ENCODE measurements at places on chromosomes 4 and X.

DNA sequence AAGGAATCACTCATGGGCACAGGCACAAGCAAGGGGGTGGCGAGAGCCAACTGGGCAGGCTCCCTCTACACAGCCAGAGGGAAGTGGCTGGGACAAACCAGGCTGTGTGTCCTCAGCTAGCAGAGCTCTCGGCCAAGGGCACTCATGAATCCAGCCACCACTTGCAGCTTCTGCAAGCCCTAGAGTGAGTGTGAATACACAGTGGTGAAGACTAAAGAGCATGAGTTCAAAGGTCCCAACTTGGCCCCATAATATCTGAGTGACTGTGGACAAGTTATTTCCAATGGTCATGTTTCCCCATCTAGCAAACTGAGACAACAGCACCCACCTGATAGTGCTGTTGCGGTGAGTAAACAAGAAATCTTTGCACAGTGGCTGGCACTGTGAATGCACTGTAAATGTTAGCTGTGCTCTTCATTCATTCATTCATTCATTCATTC lies 51.7 kb downstream of the ADGRG2 start:
- DNase-seq: no peak

DNA sequence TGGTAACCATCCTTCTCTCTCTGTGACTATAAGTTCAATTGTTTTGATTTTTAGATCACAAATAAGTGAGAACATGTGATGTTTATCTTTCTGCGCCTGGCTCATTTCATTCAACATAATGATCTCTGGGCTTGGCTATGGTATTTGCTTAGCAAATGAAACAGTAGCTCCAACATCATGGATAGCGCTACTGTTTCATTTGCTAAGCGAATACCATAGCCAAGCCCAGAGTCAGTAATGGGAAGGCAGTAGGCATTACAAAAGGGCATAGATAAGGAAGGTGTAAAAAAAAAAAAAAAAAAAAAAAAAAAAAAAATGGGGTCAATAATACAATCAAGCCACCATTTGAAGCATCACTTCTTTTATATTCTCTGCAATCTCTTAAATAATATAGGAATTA lies 469.0 kb upstream of the ATOH1 start:
- no peak for DNase-seq

- DNase-seq: peak; percentile 1
Observed at GRCh38 chrX:150449313-150449712, 86.2 kb downstream of the MAMLD1 start.

DNA sequence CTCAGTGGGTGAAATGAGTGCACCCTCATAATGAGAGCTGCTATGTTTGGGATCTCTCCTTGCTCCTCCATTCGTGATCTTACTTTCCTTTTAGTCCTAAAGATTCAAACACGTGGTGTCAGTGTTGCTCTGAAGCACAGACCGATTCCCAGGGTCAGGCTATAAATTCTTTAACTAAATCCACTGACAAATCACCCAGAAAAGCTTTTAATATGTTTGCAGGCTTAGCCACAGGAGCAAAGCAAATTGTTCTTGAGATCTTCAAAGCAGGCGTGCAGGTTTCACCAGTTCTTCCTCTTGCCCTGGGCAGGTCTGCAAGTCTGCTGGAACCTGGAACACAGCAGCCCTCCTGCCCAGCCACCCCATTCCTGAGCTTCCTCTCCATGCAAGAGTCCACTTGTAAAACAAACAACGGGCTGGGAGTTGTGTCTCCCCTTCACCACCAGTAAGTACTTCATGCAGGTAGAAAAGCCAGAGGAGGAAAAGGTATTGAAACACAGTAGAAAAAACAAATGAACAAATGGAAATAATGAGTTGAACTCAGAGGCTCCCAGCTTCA lies 70.1 kb upstream of the ENPP6 start:
- DNase-seq: peak; percentile 62

GRCh38 chrX:55452833-55453124 lies 852 bp downstream of the MAGEH1 start:
- peak; percentile 1 for DNase-seq

GRCh38 chr4:67909905-67910584 lies 26.2 kb upstream of the TMPRSS11D start:
- DNase-seq: peak; percentile 32

DNA sequence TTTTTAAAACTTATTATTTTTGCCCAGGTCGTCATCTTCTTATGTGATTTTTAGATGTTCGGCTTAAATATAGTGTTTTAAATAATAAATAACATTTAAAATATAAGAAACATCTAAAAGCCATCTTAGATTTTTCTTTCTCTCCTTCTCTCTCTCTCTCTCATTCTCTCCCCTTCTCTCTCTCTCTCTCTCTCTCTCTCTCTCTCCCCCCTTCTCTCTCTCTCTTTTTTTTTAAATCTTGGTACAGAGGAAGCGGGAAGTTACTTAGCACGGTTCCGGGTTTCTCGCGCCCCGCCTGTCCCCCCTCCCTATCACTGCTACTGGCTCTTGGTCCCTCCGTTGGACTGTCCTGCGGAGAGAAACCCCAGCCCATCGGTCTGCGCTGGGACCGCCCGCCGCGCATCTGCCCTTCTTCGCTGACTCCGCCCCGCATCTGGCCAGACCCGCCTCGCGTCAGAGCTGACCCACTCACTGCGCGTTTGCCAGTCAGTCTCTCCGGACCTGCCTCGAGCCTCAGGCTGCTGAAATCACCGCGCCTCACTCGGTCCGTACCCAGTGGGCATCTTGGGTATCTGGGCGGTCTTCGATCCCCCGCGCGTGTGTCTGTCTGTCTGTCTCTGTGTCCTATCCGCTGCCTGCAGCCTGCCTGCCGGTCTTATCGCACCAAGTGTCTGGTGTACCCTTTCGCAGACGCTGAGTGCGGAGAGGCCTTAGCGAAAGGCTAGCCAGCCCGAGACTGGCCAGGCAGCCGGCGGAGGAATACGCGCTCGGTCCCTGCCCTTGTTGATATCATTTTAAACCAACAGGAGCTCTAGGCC lies at the start of gene PABPC5:
Gene PABPC5, plus strand, starts transcription at position 489 of the 818 bp plus-strand sequence. CDS start 739 bp downstream, outside the sequence.
- no peak for DNase-seq

- no peak for DNase-seq
Observed at GRCh38 chr4:88063634-88064296, 56.3 kb downstream of the PKD2 start.

DNA sequence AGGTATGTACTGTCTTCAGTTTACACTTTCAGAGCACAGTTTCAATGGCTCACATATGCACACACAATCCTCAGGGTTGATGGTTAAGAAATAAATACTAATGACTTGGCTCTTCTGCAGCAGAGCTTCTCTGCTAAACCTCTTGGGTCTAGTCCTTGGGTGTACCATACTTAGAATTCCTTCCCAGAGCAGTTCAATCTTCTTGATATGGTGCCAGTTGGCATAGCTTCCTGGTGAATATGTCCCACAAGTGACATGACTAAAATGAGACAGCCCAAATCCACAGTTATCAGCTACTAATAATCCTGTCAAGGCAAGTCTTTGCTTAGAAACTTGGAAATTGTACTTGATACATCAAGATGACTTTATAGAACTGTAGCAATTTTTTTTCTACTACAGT lies 654.4 kb downstream of the IQCM start:
- no peak for DNase-seq

DNA sequence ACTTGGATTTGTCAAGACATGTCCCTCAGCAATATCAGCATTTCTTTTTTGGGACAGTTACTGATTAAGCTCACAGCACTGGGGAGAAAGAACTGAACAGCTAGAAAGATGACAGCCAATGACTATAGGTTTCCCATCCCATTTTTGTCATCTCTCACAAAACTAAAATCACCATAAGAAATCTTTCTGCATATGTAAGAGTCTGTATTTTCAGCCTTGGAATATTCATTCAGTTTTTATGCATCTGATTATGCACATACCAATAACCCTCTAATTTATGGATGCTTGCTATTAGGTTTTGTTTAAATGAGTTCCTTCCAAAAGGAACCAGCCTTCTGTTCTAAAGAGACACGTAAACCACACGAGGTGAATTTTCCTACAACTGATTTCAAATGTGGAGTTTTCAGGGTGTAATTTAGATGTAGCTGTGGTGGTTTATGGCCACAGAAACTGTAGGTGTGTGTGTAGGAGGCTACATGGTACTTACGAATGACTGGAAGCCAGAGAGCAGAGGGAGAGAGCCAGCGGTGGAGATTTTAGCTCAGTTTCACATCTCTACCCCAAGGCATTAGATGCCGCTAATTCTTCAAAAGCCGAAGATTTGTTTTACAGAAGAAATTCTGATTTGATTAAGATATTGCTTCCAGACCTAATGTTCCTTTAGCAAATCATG lies 55.3 kb downstream of the AFF2 start:
- DNase-seq: no peak

All from GM12865 (cell line).